Non-pigmented ciliary epithelial cell (primary cell): ENCODE measurements at places on chromosomes 4 and X.
A peak's percentile ranks its signal among the peaks of the same experiment; 100 is the strongest.

GRCh38 chr4:97330917-97331316, 812.4 kb downstream of the STPG2 start:
- DNase-seq, result no peak

DNA sequence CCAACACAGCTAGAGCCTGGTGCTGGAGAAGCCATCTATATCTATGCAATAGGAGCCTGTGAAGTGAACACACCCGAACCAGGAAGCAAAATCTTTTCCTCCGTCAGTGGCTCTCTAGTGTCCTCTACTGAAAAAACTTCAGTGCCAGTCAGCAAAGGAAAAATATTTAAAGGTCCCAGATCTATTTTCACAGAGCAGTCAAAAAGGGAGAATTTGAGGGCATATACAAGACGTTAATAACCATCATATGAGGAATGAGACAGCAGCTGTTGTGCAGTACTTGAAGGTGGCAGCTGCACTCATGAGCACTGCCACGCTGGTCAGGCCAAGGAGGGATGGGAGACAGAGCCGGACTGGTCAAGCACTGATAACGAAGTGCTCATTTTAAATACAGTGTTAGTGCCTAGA, 14.4 kb downstream of the MCUB start:
- no peak for DNase-seq

GRCh38 chr4:25076625-25077398, 46.1 kb upstream of the LGI2 start:
- no peak for DNase-seq

DNA sequence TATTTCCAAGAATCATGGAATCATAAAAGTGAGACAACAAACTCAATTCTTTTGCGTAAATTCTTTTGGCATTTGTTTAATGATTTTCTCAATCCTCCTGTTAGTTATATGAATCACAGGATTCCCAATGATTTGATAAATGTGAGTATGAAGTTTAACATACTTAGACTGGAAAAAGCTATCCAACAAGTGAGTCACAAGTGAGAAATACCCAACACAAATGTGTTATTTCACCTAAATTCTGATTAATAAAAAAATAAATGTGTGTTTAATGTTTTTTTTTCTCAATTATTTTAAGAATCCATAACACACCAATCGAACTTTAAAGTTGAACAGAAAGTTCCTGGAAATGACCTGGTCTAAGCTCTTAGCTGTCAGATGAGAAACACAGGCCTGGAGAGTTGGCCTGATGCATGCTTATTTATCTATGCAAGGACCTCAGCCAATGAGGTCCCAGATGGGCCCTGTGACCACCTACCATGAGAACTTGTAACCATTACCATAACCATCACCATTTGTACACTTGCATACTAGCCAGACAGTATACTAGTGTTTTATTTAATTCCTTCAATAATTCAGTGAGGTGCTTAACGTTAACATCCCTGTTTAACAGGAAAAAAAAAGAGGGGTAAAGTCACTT, 386.7 kb downstream of the SPRY1 start:
- no peak for DNase-seq

DNA sequence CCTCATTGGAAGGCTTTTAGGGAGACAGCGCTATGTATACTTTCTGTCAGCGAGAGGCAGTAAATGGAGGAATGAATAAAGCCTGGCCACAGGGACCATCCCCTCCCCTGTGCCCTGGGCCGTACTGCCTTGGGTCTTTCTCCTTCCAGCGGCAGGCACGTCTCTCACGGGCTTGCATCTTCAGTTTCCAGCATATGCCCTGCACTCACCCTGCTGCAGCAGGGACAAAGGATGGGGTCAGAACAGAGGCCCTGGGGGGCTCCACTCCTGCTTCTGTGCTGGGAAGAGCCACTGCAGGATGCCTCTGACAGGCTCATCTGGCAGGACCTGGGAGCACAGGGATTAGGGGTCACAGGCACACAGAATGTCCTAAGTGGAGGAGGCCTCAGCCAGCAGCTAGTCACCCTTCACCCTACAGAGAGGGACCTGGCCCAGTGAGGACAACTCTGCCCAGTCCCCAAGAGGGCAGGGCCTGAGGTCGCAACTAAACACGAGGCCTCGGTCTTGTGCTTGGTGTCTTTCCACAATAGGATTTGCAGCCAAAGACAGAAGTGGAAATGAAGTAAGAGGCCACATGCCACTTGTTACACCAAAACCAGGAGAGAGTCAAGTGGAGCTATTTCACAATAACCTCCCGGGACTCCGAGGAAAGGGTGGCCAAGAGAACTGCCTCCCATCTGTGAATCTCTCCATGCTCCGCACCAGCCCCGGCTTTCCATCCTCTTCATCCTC, 150.8 kb downstream of the AFAP1 start:
- no peak for DNase-seq

- no peak for DNase-seq
Measured at GRCh38 chr4:182089326-182089725, 153.9 kb upstream of the TENM3 start.

DNA sequence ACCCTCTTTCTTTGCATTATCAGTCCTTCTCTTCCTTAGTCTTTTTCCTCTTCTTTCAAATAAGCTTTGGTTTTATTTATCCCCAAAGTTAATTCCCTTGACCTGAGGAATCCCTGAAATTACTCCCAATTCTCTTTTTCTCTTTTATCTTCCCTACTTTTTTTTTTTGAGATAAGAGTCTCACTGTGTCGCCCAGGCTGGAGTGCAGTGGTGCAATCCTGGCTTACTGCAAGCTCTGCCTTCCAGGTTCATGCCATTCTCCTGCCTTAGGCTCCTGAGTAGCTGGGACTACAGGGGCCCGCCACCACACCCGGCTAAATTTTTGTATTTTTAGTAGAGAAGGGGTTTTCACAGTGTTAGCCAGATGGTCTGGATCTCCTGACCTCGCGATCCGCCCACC, 17.8 kb downstream of the CAMK2D start:
- no peak for DNase-seq

GRCh38 chr4:47824840-47825239, 13.0 kb downstream of the CORIN start:
- DNase-seq, result no peak

DNA sequence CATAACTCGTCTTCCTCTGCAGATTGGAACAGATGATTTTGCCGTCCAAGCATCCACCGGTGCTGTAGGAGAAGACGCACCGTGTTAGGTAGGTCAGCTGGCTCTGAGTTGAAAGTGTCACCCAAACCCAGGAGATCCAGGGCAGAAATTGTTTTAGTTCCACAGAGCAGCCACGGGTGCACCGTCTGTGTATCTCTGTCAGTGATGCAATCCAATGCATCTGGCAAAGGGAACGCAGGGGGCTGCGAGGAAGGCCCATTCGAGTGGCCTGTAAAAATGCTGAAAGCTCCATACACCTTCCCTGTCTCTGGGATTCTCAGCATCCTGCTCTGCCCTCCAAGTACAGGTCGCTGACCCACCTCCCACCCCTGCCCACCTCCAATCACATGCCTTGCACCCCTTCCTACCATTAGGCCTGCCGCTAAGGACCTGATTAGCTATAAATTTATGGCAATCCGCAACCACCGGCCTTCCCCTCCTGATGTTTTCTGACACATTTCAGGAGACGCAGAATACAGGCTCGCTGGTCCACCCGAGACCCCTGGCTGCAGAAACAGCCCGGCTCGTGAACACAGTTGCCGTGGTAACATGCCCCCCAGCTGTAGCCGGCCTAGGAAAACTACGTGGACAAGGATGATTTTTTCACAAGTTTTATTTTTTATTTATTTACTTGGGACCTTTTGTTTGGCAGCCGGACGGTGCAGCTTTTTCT, 39.7 kb upstream of the SHOX start:
- DNase-seq, result no peak

GRCh38 chr4:38131371-38132091, 171.3 kb downstream of the PTTG2 start:
- no peak for DNase-seq

DNA sequence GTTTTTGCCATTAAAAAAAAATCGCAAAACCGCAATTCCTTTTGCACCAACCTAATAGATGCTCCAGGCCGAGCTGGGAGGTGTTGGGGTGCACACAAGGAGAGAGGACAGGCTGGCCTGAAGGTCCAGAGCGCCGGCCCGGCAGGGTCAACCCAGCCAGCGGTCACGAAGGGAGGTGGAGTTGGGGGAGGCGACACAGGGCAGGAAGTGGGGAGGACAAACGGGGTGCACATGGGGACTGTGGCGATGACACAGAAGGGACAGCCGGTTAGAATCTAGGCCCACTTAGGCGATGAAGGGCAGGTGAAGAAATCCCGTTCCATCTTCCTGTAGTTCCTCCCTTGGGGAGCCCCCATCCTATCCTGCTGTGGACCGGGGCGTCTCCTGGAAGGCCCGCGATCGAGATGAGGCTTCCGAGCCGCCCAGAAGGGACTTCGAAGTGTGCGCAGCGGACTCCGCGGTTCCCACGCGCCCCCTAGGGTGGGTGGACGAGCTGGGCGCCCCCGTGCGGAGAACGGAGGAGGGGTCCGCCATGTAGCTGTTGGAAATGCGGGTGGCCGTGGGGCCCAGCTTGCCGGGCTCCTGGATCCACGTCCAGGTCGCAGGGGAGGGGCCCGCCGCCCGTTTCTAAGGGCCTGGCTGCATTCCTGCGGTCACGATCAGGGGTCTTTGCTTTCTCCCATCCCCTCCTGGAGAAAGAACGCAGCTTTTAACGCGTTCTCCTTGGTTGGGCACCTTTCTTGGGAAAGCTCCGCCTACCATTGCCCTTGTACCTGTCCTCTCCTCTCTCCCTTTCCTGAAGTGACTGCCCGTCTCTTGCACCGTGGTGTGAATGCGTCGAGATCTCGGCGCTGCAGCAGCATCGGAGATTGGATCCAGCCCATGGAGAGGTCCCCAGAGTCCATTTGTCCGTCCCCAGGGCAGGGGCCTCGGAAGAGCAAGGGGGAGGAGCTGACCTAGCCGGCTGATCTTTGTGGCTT, 17.0 kb upstream of the HPF1 start:
- DNase-seq, result no peak

DNA sequence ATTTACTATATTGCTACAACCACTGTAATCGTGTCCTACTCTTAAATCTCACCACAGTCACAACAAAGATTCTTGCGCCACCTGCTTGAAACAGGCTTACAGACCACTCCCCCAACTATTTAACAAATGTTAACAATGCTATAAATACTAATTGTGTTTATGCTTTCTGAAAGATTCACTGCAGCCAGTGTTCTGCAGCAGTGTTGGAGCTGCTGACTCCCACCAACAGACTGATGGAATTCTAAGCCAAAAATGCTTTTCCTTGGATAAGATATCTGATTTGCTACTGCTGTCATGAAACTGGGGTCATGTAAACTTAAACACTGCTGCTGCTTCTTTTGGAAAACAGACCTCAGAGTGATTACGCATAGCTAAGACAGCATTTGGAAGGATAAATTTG, 244.2 kb upstream of the MAB21L2 start:
- DNase-seq, result no peak

- DNase-seq, result no peak
Measured at GRCh38 chr4:28621591-28621990, 1761.0 kb downstream of the STIM2 start.

- no peak for DNase-seq
Measured at GRCh38 chr4:21811565-21811964, 137.0 kb downstream of the KCNIP4 start.

DNA sequence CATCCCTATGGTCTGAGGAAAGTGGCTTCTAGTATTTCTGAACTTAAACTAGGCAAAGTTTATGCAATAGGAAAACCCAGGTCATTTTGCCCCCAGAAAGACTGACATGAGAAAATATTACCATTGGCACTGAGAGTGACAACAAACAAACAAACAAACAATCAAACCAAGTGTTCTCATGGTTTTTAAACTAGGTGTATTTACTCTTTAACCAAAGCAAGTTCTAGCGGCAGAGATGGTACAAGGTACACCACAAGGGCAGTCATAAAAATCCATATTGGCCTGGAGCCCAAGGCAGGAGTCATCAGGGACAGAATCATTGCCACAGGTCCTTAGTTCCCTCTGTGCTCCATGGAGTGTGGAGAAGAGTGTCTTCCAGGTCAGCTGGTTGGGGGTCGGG, 26.0 kb upstream of the ENPEP start:
- no peak for DNase-seq

DNA sequence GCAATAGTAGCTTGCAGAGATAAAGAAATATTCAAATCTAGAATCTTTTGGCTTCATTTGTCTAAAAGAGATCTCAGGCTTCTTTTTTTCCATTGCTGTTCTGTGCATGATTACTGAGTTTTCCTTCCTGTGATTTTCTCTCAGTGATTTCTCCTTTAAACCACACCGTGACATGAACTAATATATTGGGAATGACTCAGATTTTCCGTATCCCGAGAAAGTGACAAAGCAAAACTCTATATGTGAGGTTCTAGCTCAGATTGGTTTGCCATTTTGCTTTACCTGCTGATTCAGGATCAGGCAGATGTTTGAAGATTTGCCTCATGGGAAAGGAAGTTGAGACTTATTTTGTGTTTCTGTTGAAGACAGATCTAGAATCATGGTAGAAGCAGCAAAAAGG, 59.4 kb downstream of the MTHFD2L start:
- no peak for DNase-seq

- no peak for DNase-seq
Measured at GRCh38 chrX:103120748-103121147, 27.8 kb upstream of the NXF3 start.

DNA sequence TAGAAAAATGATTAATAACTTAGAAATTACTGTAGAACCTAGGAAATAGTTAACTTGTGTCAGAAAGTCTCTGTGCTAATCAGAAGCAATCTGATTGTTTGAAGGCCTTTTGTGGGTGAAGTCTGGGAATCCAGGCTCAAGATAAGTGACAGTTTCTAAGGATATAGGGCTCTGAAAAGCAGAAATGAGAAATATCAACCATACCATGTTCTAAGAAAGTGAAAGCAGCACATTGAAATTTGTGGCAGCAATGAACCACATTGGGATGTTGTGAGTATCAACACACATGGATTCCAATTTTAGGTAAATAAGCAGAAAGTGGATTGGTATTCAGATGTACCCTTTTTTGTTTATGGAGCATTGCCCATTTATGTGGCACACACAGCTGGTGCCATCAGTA, 464.6 kb downstream of the IL15 start:
- DNase-seq, result no peak

- DNase-seq, result peak; percentile 50
Measured at GRCh38 chr4:139454111-139455045, at the start of gene RAB33B. Gene RAB33B, plus strand, starts transcription at chr4:139454121. Its CDS starts 75 bp downstream, at chr4:139454196.

- no peak for DNase-seq
Measured at GRCh38 chr4:6785572-6785925, 3.0 kb downstream of the KIAA0232 start.

- no peak for DNase-seq
Measured at GRCh38 chr4:89174784-89175183, 63.5 kb downstream of the TIGD2 start.

GRCh38 chr4:169716677-169717076, 41.1 kb downstream of the HPF1 start:
- peak; percentile 6 for DNase-seq

- DNase-seq, result no peak
Measured at GRCh38 chr4:14614840-14615239, 387.4 kb upstream of the CPEB2 start.
